ENCODE measurements at places on chromosomes 2 and 18. TPM values are rescaled to one million over a fixed set of nuclear protein-coding genes. Genes with fewer than 3 reads are reported as not detected.

GRCh38 chr2:47708801-47709499 is 74.0 kb upstream of the MSH6 start:
- DNase-seq = no peak

- no peak for DNase-seq
Observed at GRCh38 chr2:71547616-71548285, 94.4 kb downstream of the DYSF start.

Gene ANTXR1
- total RNA-seq = 45.7 TPM

Gene DUSP19
- total RNA-seq = 5.7 TPM

DNA sequence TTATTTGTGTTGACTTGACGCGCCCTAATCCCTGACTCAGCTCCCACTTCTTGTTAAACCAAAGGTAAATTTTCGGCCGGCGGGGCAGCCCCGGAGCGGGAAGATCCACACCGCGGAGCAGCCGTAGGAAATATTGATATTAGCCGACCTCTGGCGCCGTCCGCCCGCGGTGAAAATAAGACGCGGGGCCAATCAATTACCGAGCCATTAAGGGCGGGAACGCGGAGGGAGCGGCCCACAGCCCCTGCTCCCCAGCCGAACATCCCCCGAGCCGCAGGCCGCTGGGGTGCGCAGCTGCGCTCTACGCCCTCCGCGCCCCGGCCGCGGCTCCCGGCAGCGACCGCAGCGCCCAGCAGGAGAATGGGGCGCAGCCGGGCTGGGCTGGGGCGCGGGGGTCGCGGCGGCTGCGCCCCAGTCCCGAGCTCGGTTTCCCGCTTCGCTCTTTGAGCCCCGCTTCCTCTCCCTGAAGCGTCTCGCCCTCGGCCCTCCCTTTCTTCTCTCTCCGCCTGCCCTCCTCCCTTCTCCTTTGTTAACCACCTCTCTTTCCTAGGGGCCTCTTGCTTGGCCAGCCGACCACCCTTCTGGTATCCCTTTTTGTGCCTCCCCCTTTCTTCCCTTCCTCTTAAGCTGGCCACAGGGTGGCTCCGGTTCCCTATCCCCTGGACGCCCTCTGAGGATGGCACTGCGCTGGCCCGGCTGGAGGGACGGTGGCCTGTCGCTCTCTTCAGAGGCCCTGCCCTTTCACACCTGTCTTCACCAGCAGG is 40.9 kb downstream of the CELF4 start:
- peak; percentile 53 for DNase-seq

GRCh38 chr18:42458226-42458625 is 503.2 kb downstream of the PIK3C3 start:
- no peak for DNase-seq

DNA sequence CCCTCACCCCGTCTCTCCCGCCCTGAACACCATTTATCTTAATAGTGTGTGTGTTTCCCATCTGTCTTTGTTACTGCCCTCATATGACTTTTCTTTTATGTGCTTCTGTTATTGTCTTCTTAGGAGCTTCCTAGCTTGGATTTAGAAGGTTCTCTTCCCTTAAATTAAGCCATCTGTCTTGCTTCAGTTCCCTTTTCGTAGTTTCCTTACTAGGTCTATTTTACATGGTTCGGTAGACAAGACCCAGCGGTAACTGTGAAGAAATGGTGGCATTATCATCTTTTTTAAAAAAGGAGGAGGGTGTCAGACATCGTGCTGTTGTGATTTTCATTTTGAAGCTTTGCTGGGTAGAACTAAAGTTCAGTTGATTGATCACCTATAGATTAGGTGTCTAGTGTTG is 10.3 kb downstream of the NCK2 start:
- peak; percentile 37 for DNase-seq

DNA sequence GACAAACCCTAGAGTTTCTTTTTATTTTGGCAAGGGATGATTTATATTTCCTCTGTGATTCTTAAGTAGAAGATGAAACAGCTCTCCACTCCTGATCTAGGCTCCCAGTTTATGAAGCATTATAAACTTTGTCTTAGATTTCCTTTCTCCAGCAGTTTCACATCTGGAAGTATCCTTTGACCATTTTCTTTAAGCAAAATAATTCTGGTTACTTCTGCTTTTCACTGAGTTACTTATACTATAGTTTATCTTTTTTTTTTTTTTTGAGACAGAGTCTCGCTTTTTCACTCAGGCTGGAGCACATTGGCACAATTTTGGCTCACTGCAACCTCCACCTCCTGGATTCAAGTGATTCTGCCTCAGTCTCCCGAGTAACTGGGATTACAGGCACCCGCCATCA is 45.5 kb downstream of the KCMF1 start:
- no peak for DNase-seq

Gene TMEFF2
- 46.7 TPM for total RNA-seq

DNA sequence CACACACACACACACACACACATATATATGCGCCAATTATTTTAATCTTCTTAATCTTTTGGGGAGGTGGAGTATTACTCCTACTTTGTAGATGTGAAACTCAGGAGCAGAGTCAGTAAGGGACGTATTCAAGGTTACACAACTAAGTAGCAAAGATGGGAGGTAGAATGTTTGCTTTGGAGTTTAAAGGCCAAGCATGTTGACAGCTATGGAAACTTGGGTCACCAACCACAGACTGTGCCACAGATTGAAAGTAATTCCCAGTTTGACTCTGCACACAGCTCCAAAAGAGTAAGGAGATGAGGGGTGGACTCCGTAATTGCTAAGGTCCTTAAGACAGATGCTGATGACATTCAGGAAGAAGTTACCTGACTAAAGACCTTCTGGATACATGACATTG is 124.8 kb upstream of the ITGB6 start:
- no peak for DNase-seq

GRCh38 chr2:196330645-196331044 is 159.3 kb upstream of the STK17B start:
- DNase-seq = no peak

- no peak for DNase-seq
Observed at GRCh38 chr18:49648811-49649210, 87.0 kb downstream of the LIPG start.

Gene DSG1
- total RNA-seq = 1.5 TPM

Gene GPR45
- total RNA-seq = 0.39 TPM

DNA sequence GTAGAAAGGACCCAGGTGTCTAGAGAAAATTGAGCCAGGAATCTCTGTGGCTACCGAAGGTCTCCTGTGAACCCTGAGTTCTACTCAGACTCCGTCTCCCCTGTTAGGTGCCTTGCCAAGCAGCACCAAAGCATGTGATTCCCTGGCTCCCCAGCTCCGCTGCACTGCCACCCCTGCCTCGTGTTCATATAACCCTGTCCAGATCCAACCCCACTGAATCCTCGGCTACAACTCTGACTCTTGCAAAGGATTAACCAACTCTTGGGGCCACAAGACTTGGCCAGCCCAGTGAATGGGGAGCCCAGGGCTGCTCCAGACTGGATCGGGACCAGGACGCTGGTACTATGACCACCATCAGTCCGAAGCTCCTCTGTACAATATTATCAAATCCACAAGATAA is 37.3 kb upstream of the ACAA2 start:
- no peak for DNase-seq

GRCh38 chr2:127790694-127791529 is 20.1 kb downstream of the WDR33 start:
- no peak for DNase-seq

DNA sequence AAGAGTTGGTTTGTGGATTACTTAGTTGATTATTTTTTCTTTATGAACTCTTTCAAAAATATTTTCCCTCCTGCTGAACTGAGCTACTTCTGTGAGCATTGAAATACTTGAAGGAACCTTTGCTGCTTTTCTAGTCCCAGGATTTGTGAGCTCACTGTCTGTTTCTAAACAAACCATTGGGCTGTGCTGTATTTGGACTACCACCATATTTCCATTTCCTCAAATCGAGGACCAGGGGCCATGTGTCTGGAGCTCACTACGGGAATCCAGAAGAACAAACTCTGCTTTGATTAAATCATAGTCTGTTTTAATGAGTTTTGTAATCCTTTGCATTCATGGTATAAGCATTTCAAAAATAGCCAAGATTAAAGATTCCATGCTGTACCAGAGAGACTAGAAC is 1.3 kb downstream of the MRPL33 start:
- no peak for DNase-seq

- no peak for DNase-seq
Observed at GRCh38 chr2:163574309-163574708, 161.5 kb downstream of the FIGN start.

Gene SERPINB4
- not detected for total RNA-seq

Gene MPP4
- total RNA-seq = 0.22 TPM

Gene IL1R2
- 1.1 TPM for total RNA-seq

- no peak for DNase-seq
Observed at GRCh38 chr2:98269830-98270229, 76.4 kb upstream of the CNGA3 start.

Gene IL36A
- not detected for total RNA-seq

GRCh38 chr2:159186462-159186861 is 100.0 kb downstream of the WDSUB1 start:
- DNase-seq = no peak

DNA sequence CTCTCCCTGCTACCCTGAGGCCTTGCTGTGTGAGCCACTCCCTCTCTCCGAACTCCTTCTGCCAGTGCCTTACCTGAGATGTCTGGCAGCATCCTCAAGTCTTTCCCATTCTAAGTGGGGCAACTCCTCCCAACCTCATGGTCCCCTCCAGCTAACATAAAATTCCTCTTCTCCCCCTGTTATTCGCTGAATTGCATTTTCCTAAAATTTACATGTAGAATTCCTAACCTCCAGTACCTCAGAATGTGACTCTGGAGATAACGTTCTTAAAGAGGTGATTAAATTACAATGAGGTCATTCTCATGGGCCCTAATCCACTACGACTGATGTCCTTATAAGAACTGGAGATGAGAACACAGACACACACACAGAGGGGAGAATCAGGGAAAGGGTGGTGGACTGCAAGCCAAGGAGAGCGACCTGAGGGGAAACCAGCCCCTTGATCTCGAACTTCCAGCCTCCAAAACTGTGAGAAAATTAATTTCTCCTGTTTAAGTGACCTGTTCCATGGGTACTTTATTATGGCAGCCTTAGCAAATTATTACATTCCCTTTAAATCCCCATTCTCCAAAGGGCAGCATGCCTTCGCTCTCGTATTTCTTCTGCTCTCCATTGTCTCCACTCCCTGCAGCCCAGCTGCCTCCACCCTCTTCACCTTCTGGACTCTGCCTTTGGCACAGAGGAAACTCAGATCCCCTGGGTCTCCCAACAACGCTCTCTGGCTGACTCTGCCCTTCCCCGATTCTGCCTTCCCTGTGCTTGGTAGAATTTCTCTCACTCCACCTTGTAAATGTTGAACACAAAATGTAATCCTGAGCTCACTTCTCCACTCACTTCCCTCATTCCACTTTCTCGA is 70.5 kb downstream of the TGIF1 start:
- no peak for DNase-seq

DNA sequence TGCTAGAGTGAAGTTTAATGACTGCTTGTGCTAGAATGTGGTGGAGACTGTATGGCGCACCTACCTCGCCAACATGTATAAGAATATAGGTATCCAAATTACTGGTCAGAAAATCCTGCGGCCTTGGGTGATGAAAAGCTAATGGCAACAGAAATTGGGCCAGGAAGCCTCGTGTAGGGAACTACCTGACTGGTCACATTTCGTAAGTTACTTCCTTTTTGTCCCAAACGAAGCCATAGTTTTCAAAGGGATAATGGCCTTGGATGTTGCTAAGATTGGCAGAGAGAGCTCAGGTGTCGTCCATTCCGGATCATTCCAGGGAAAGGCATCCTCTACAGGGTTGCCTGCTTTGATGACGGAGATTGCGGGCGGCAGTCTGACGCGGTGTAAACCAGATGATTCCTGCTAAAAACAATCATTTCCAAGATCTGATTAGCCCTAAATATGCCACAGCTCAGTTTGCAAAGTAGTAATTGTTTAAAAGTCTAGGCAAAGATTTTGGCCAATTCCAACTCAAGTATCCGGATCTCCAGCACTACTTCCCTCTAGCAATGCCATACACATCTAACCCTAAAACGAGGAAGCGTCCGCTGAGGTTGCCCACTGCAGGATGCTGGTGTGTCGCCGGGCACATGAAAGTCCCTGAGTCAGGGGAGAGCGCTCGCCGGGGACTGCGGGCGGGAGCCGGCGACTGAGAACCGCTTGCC is 708 bp upstream of the MALT1 start:
- DNase-seq = peak; percentile 4

DNA sequence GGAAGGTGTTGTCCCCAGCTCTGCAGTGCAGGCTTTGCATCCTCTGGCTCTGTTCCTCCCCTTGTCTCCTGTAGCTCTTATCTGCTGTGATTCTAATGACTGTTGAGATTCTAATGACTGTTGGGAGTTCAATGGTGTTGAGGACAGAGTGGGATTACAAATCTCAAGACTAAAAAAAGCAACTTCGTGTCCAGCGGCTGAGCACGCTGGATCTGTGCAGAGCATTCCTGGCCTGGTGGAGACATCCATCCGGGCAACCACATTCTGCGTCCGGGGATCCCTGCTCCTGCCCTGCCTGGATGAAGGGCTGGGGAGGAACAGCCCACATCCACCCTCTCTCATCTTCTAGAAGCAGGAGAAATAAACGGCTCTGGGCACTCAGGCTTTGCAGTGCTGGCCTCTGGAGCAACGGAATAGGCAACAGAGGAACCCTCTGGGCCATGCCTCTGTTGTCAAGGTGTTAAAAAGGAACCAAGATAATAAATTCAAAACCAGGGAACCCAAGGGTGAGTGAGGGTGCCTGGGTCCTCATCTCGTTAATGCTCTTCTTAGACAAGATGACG is 106.7 kb upstream of the ASB18 start:
- no peak for DNase-seq

Gene PER2
- 9.1 TPM for total RNA-seq

DNA sequence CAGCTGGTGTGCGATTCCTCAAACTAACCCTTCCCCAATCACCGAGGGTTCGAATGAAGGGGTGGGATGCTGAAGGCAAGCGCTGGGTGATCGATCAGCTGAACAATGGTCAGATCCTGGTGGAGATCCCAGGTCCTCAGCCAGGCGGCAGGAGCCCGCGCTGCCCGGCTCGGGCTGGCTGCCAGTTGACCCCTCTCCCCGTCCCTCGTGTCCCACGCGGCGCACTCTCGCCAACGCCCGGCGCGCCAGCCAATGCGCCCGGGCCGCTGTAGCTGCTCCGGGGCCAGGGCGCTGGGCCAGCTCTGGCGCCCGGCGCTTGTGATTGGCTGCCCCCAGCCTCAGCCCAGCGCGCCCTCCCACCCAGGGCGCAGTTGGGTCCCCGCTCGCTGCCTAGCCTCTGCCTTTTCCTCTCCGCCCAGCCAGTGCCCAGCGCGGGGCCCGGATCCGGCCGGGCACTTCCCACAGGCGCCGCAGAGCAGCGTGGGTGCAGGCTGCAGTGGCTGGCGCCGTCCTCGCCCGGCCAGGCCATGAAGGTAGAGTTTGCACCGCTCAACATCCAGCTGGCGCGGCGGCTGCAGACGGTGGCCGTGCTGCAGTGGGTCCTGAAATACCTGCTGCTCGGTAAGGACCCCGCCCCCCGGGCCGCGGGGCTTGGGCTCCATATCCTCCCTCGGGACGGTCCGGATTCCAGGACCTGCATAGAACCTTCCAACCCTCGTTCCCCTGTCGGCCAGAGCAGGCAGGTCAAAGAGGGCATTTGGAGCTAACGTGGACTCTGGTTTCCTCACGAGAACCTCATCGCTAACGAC is at the start of gene MOGAT1:
Gene MOGAT1, plus strand, starts transcription at position 400 of the 809 bp plus-strand sequence. Its CDS starts 128 bp downstream, at position 528.
- no peak for DNase-seq

- no peak for DNase-seq
Observed at GRCh38 chr2:235116885-235117492, 165.2 kb downstream of the SH3BP4 start.
